Amygdala (tissue), 56 donors: ENCODE measurements at places on chromosomes 11 and 22.
A peak's percentile ranks its signal among the peaks of the same experiment; 100 is the strongest.

- no peak for DNase-seq
Measured at GRCh38 chr22:49765951-49766350, 61.7 kb downstream of the BRD1 start.

DNA sequence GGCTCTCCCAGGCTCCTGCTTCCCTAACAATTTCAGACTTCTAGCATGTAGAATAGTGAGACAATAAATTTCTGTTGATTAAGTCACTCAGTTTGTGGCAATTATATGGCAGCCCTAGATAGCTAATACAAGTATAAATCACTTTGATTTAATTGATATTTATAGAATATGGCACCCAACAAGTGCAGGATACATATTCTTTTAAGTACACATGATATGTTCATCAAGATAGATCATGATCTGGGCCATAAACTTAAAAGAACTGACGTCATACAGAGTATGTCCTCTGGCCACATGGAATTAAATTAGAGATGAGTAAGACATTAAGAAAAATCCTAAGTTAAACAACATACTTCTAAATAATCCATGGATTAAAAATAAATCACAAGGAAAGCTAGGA is 67.5 kb upstream of the AMOTL1 start:
- no peak for DNase-seq

DNA sequence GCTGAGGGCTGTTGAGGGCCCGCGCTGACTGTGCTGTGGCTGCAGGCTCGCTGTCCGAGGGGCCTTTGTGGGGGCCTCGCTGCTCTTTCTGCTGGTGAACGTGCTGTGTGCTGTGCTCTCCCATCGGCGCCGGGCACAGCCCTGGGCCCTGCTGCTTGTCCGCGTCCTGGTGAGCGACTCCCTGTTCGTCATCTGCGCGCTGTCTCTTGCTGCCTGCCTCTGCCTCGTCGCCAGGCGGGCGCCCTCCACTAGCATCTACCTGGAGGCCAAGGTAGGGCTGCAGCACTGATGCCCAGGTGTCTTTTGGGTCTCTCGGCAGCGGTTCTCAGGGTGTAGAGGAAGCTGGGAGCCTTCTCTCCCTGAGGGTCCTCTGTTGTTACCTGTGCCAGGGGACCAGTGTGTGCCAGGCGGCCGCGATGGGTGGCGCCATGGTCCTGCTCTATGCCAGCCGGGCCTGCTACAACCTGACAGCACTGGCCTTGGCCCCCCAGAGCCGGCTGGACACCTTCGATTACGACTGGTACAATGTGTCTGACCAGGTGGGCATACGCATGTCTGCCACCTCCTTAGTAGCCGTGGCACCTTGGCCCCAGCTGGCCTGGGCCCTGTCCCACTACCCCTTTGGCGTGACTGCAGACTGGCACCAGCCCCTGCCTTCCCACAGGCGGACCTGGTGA is 2.2 kb downstream of the GPR137 start:
- no peak for DNase-seq

GRCh38 chr22:50262460-50262911 is 1.0 kb upstream of the MAPK12 start:
- DNase-seq, result no peak

- no peak for DNase-seq
Measured at GRCh38 chr11:106957030-106957482, 61.2 kb downstream of the GUCY1A2 start.

DNA sequence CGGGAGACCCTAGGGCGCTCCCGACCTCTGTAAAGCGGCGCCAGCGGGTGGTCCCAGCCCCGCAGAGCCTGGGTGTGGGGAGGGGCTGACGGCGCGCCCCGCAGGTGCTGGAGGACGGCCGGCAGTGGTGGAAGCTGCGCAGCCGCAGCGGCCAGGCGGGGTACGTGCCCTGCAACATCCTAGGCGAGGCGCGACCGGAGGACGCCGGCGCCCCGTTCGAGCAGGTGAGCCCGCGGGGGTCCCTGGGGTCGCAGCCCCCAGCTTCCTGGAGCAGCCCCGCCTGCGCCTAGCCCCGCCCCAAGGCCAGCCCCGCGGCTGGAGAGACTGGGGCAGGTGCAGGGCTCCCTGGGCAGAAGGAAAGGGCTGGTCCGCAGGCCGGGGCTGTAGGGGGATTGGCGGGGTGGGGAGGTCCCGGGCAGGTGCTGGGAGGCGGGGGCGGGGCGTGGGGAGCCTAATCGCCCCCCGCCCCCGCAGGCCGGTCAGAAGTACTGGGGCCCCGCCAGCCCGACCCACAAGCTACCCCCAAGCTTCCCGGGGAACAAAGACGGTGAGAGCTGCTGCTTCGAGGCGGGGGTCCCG is 19.7 kb downstream of the EPS8L2 start:
- DNase-seq, result no peak

- no peak for DNase-seq
Measured at GRCh38 chr22:43205748-43206508, 19.0 kb upstream of the TTLL12 start.

GRCh38 chr22:29306835-29307595 is 565 bp downstream of the GAS2L1 start:
- DNase-seq, result no peak

DNA sequence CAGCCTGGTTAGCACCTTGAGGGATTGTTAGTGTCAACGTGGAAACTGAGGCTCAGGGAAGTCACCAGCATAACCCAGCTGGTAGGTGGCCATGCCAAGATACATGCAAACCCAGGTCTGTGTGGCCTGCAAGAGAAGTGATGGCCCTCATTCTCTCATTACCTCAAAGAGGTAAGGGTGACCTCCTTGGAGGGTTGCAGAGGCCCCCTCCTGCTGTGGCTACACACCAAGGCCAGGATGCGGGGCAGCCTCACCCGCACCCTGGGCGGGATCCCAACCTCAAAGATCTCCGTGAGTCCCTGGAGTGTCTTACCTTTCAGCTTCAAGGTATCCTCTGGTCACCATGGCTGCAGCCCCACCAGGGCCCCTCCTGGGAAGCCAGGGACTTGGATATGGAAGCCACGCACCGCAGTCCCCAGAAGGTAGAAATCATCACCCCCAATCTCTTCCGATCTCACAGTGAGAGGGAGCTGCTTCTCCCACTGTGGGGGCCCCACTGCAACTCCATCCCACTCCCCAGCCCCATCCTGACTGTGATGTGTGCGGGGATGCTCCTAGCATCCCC is 95.4 kb downstream of the MORC2 start:
- no peak for DNase-seq

GRCh38 chr11:87803748-87804147 is 371.5 kb downstream of the RAB38 start:
- no peak for DNase-seq

DNA sequence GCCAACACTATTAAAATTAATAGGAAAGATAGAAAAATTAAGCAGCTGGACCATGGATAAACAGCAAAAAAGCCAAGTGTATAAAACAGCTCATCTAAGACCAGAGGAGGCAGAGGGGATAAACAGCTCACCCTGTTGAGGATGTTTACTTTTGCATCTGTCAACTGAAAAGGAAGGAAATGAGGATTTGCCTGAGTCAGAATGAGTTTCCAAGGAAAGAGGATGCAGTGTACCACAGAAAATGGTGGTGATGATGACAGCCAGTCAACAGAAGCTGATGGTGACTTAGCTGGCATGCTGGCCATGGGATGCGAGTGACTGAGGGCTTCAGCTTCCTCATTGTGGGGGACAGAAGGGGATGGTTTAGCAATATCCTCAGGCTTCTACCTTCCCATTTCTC is 183.5 kb downstream of the KIRREL3 start:
- no peak for DNase-seq

DNA sequence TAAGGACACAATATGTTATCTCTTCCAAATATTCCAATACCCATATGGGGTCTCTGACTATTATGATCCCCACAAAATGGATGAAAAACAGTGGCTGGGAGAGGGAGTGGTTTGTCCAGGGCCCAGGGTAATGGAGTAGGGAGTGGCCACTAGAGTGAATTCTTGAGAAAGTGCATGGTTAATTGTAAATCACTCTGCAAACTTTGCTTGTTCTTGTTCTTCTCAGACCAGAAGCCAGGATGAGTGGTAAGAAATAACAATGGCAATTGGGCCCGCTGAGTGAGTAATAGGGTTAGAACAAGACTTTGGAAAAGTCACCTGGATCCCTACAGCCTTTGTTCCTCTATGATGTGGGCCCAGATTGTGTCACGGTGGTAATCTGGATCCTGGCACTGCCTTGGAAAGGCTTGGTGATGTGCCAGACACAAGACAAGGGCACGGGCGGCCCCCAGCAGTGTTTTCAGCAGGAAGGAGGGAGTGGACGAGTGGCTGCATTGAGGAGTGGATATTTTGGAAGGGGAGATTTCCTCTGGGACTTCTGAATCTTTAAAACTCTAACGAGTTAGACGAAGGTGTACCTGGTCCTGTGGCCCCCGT is 18.2 kb upstream of the KIRREL3 start:
- no peak for DNase-seq

- no peak for DNase-seq
Measured at GRCh38 chr11:74470526-74470925, 3.2 kb upstream of the KCNE3 start.

DNA sequence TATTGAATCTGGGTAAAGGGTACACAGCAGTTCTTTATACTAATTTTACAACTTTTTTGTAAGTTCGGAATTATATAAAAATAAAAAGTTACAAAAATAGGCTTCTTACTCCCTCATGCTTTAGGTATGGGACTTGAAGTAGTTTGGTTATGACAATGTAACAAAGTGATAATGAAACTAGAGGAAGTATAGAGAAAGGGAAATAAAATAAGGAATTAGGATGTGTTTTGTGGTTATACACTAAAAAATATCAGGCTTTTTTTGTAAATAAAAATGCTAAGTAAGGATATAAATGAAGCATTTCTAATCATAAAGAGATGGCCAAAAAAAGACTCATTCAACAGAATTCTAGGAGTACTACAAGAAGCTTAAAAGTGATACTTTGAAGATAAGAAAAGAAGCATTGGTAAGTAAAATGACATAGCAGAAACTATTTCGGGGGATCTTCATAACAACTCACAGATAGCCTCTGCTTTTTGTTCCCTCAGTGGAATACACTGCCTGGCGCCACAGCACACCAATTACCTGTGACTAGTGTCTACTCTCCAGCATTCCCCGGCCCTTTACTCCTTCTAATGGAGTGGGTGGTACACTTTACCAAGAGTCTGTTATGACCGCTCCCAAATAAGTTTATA is 322.7 kb upstream of the PITPNB start:
- no peak for DNase-seq

DNA sequence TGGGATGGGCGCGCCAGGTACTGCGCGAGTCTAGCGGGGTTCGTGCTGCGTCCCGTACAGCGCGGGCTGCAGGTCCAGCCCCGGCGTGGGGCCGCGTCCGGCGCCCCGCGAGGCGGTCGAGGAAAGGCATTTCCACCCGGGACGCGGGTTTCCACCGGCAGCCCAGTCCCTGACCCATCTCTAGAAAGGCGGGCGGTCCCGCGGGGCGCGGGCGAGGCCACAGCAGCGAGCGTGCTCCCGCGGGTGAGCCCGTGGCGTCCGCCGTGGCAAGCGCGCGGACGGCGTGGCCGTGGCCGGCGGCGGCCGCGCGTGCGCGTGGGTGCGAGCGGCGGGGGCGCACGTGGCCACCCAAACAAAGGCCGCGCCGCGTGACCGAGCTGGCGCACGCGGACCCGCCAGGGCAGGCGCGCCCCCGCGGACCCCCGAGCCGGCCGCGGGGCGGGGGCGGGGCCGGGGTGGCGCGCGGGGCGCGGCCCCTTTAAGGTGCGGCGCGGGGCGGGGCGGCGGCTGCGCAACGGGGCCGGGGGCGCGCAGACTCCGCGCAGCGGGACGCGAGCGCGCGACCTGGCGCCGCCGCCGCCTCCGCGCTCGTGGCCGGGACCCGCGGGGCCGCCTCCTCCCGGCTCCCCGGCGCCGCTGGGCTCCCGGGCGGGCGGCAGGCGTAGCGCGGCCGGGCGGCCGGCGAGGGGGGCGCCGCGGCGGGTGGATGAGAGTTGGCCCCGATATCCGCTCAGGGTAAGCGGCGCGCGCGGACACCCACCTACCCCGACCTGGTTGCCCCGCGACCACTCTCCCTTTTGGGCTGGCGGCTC is 39.3 kb upstream of the CELSR1 start:
- DNase-seq, result peak; percentile 55

DNA sequence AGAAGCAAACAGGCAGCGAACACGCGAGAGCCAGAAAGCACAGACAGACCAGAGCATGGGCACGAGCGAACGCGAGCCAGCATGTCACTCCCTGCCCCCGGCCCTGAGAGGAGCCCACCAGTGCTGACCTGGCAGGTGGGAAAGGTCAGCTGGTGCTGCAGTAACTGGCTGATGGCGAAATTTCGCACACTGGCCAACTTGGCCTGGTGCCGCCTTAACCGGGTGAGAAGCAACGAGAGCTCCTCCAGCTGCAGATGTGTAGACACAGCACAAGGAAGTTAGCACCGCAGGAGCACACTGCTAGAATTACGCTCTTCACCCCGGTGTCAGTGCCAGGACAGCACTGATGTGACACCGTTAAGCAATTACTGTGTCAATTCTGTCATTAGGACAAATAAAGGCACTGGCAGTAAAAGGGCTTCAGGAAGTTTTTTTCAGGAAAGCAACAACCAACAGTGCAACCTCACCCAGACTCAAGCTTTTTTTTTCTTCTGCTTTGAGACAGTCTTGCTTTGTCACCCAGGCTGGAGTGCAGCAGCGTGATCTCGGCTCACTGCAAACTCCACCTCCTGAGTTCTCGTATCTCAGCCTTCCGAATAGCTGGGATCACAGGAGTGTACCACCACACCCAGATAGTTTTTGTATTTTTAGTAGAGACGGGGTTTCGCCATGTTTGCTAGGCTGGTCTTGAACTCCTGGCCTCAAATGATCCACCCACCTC is 76.8 kb downstream of the C11orf58 start:
- peak; percentile 33 for DNase-seq

DNA sequence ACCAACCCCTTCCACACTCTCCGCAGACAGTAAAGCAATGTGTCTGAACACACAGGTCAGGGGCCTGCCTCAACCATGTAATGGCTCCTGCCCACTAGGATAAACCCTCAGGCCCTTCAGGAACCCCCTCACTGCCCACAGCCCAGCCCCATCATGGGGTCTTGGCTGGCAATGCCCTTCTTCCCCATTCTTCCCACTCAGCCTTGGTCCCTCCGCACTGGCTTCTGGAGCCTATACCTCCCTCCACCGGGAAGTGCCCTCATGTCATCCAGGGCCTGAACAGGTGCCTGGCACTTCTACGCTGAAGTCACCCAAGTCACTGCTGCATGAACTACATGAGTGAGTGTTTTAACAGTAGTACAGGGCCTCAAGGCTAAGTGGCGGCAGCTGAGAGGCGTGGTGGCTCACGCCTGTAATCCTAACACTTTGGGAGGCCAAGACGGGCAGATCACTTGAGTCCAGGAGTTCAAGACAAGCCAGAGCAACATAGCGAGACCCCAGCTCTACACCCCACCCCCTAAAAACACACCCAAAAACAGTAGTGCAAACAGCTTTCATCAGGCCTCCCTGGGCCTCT is 74.8 kb upstream of the PITPNB start:
- no peak for DNase-seq

GRCh38 chr22:37378642-37379058 is 48.6 kb downstream of the ELFN2 start:
- DNase-seq, result no peak

GRCh38 chr11:46808799-46809431 is 37.2 kb downstream of the CKAP5 start:
- DNase-seq, result no peak
